HFFc6 (cell line): ENCODE measurements at places on chromosomes 2 and 18.

DNA sequence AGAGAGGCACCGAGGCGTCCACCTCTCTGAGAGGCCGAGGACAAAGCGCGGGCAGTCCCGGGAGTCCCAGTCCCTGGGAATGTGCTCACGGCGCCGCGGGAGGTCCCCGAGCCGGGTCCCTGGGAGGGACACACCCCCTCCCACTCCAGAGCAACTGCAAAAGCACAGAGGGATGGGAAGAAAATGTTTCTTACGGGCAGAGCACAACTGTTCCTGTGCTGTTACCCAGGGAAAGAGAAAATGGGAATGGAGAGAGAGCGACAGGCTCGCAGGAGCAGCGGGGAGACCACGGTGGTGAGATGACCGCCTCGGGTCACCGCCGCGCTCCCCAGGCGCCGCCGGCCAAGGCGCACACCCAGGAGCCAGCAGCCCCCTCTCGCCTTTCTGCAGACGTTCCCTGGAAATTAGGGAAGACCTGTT is 1.2 kb upstream of the BCL11A start:
- DNase-seq = no peak

- no peak for DNase-seq
Observed at GRCh38 chr2:181660181-181660580, 3.3 kb upstream of the CERKL start.

GRCh38 chr2:9802576-9802993 is 40.7 kb upstream of the TAF1B start:
- no peak for DNase-seq

DNA sequence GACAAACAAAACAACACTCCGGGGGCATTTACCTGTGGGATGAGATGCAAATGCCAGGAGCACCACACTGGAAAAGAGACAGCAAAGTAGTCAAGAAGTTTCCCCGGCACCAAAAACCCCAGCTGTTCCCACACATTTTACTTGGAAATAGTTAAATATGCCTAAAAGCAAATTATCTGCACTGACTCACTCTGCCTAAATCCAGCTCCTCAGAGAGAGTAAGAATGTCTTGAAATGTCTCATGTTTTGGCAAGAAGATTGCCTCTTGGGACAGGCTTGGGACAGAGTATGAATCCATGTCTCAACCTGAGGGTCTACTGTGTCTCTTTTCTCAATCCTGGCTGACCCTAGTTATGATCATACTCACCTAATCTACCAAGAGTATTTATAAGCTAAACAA is 87.5 kb upstream of the RIOK3 start:
- peak; percentile 44 for DNase-seq

- no peak for DNase-seq
Observed at GRCh38 chr18:23856466-23857163, 157.9 kb upstream of the TTC39C start.

GRCh38 chr18:75106746-75107145 is 102.2 kb downstream of the PTGR3 start:
- DNase-seq = no peak

DNA sequence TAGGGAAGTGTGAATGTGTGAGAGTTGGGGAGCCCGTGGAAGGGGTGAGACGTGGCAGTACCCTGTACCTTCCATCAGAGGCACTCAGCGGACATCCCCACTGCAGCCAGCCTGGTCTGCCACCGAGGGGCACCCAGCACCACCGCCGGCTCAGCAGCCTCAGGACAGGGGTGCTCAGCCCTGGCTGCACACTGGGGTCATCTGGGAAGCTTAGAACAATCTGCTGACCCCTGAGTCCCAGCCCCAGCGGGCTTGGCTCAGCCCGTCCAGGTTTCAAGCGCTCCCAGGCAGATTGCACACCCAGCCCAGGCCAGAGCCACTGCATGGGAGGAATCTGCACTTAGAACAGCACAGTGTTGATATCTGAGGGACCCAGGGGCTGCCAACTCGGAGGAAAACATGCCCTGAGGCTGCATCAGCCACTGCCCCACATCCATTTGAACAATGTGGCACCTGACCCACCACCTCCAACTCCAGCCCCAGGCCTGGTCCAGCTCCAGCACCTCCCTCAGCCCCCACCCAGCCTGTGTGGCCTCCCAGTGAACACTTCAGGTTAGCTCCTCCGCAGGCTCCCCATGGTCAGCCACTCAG is 147.1 kb upstream of the OTOS start:
- no peak for DNase-seq

- peak; percentile 44 for DNase-seq
Observed at GRCh38 chr18:48825101-48825745, 125.5 kb downstream of the SMAD7 start.
